ENCODE measurements at places on chromosomes 7 and 10.

- peak; percentile 37 for DNase-seq
Measured at GRCh38 chr10:110802090-110802489, 69.6 kb upstream of the PDCD4 start.

DNA sequence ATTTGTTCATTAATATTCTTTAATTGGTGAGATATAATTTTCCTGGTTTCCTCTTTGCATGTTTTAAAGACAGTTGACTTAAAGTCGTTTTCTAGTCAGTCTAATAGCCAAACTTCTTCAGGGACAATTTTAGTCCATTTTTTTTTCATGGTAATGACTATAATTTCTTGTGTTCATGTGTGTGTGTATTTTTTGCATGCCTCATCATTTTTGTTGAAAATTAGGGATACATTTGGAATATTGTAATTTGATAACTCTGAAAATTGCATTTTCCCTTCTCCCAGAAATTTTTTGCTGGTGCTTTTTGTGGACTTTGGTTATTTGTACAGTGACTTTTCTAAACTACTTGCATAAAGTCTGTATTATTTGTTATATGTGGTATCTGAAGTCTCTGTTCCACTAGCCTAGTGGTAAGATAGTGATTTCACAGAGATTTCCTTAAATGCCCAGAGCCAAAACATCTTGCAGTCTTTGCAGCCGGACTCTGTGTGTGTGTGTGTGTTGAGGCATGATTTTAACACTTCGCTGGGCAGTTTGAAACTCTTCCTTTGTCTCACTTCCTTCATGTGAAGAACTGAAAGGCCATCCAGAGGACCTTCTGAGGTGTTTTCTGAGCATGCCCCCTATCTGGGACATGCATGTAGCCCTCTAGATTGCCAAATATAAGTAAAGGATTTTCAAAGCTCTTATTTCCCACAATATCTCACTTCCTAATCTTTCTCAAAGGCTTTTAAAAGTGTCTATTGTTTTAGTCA is 40.9 kb upstream of the ZNF365 start:
- DNase-seq, result no peak

- no peak for DNase-seq
Measured at GRCh38 chr7:124723012-124723411, 42.6 kb downstream of the GPR37 start.

DNA sequence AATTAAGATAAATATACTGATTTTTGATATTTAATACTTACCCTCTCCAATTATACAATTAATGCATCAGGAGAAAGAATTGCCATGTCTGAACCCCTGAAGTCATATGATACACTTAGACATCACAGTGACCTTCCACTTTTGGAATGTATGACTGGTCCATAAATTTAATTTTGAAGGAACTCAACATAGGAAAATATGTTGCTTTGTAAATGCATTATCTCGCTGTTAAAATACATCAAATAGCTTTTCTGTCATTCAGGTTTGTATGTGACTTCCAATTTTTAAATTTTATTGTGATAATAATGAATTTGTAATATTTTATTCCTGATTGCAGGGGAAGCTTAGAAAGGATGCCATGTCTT is 631.9 kb upstream of the ANKRD30A start:
- DNase-seq, result no peak

GRCh38 chr10:947881-948280 is 16.4 kb upstream of the LARP4B start:
- no peak for DNase-seq

DNA sequence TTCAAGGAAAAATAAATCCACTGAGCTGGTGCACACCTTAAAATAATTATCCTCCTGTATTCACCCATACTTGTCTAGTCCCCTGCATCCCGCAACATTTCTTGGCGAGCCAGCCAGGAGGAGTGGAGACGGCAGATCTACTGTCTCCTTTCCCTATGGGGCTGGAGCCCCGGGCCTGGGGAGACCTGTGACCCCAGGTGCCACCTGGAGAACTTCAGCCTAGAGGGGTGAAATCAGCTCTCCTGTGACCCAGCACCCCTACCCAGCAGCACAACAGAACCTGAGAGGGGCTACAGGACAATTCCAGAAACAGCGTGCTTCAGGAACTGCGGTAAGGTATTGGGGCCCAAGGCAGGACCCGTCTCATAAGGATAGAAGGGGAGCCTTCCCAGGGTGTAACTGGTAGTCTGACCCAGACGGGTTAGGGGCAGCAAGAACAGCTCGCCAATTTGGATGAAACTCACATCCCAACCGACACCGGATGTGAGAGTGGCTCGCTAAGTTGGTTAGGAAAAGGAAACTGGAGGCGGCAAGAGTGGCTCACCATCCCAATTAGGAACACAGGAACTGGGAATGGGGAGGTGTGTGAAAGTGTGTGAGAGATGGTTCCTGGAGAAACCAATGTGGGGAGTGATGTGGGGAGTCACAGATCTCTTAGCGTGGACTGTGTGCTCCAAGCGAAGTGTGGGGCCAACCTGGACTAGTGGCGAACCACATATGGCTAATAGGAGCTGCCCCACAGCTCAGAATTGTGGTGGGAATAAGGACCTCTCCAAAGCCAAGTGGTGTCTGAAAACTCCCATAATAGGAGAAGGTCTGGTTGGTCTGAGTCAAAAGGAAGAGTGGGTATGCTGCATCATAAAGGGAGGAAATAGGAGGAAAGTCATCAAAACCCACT is 15.1 kb upstream of the DENND2A start:
- no peak for DNase-seq

- DNase-seq, result no peak
Measured at GRCh38 chr10:114584419-114584818, 73.7 kb downstream of the ABLIM1 start.

DNA sequence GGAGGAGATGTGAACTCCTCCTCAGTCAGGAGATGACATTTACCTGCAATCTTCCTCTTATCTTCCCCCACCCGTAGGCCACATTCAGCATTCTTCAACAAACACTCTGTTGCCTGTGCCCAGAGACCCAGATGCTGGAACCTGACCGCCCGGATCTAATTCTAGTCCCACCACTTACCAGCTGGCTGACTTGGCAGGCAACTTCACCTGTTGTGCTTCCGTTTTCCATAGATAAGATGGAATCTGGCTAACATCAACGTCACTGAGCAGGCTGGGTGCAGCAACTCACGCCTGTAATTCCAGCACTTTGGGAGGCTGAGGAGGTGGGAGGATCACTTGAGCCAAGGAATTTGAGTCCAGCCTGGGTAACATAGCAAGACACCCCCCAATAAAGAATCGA is 21.3 kb upstream of the FXYD4 start:
- no peak for DNase-seq

DNA sequence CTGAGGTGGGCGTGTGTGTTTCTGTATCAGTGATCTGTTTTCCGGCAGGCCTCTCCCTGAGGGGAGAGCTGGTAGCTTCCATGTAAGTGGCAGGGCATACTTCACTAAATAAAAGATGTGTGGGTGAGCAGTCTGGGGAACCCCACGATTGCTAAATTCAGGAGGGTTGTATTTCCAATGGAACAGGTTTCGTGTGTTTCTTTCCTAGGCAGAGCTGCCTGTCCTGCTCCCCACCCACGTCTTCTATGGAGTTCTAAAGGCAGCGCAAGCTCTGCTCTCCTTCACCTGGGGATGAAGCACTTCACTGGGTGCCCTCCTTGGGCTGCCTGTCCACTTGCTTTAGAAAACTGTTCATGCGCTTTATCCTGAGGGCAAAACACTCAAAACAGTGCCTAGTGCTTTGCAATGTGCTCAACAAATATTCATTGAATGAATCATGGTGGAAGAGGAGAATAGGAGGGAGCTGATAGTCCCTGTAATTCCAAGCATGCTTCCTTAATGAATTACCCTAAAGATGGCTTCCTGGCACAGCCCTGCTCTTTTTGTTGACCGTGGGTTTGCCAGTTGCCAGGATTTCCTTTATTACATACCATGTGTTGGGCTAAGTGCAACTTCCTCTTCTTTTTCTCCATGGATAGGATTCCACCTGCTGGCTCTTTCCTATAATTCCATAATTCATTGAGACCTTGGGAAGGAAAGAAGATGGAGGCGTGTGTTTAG is 50.6 kb upstream of the SRPK2 start:
- DNase-seq, result peak; percentile 84

GRCh38 chr7:80876894-80877414 is 41.9 kb downstream of the SEMA3C start:
- peak; percentile 66 for DNase-seq

- no peak for DNase-seq
Measured at GRCh38 chr10:99619090-99619800, 994 bp downstream of the SLC25A28 start.

- DNase-seq, result no peak
Measured at GRCh38 chr10:65838811-65839210, 1087.0 kb upstream of the LRRTM3 start.

- no peak for DNase-seq
Measured at GRCh38 chr10:63922468-63923284, 401.5 kb downstream of the REEP3 start.

DNA sequence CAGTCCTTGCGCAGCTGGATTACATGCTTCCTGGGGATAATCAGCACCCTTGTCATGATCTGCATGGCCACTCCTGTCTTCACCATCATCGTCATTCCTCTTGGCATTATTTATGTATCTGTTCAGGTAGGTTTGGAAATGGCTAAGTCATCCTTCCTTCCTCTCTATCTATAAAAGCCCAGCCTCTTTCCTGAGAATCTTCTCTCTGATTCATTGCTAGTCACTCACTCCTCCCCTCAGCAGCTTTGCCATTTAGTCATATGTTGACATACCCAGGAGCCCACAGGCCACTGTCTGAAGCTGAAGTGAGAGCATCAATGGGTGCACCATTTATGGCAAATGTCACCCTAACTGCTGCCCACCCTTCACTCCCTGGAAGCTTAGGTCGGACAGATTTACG is 52.0 kb downstream of the ABCC2 start:
- DNase-seq, result peak; percentile 50

DNA sequence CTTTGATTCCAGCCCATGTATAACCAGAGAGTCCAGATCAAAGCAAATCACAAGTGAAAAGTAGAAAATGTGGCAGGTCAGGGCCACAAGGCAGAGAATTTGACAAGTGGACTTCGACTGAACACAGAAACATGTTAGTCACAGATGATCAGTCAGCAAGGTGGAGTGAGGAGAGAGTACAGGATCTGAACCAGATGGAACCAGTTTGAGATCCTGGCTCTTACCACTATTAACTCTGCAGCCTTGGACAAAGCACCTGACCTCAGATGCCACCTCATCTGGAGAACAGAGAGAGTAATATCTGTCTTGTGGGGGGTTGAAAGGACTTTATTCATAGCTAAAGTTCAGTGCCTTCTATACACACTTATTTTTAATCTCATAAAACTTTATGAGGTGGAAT is 4.4 kb downstream of the MRLN start:
- DNase-seq, result no peak

DNA sequence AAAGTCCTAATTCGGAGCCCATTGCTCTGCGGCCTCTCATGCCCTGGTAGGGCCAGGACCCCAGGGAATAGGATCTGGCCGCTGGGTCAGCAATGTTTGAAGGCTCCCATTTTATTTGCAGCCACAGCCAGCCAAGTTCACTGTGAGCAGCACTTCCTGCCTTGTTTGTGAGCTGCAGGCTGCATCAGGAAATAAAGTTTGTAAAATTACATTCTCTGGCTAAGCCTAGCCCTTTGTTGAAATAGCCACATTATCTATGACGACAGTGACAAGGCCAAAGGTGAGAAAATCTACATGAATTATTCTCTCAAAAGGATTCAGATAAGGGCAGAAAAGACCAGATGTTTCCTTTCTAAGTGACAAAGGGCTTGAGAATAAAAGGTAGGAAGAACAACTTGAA is 23.7 kb upstream of the ITGB1 start:
- no peak for DNase-seq

GRCh38 chr7:85823396-85824080 is 636.7 kb upstream of the SEMA3D start:
- DNase-seq, result peak; percentile 1

DNA sequence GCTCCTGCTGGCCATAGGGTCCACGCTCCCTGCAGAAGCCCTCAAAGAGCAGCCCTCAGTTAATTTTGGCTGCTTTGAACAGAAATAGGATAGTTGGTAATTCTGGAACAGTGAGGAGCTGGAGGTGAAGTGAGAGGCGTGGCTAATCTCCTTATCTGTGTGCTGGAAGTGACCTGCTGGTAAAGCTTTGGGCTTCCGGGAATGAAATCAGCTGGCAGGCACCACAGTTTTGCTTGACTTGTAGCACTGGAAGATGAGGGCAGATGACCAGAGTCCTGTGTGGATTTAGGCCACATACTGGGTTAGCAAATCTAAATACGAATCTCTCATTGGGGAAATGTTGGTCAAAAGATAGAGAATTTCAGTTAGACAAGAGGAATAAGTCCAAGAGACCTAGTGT is 10.2 kb downstream of the ATP6V0E2 start:
- DNase-seq, result no peak

GRCh38 chr7:42161719-42162118 is 75.3 kb downstream of the GLI3 start:
- DNase-seq, result no peak

DNA sequence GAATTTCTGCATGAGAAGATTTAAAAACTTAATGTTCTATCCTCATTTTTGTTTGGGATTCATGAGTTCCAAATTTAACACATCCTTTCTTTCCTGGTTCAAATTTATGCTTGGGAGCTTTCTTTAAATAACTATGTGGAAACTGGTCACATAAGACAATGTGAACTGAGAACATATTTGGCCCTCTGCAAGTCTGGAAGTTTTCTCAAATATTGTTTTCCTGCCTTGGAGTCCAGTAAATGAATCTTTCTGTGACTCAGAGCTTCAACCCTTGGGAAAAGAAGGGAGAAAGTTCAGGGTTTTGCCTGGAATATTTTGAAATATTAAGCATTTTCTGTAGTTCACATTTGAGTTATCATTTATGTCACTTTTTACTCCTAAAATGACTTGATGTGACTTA is 559.0 kb upstream of the NRP1 start:
- DNase-seq, result no peak

DNA sequence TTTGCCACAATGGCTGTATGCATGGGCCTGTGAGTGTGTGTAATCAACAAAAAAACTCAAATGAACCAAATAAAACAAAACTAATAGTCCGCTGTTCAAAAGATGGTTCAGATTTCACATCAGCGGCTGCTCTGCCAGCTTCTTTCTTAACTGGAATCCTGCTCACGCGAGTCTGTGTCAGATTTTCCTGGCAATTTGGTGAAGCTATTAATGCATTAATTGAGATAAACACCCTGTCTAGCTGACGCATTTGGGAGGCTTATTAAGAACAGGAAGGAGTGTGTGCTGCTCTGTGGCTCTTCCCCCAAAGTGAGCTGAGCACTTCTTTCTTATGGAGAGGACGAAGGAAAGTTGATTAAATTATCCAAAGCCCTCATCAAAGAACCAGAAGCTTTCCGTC is 336.6 kb upstream of the MKI67 start:
- no peak for DNase-seq

DNA sequence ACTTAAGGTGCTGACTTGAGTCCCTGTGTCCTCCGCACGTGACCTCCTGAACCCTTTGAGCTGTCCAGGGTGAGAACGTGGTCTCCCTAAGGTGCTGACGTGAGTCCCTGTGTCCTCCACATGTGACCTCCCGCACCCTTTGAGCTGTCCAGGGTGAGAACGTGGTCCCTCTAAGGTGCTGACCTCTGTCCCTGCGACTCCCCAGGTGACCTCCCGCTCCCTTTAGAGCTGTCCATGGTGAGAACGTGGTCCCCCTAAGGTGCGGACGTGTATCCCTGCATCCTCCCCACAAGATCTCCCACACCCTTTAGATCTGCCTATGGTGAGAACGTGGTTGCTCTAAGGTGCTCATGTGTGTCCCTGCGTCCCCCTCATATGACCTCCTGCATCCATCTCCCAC is 174.3 kb downstream of the ADARB2 start:
- no peak for DNase-seq

All from AG09309 (cell line).